DMS79 treated with DMSO at 0.1 percent for 48 hours (cell line): ENCODE measurements at places on chromosomes 5 and 9.
A peak's percentile ranks its signal among the peaks of the same experiment; 100 is the strongest.

DNA sequence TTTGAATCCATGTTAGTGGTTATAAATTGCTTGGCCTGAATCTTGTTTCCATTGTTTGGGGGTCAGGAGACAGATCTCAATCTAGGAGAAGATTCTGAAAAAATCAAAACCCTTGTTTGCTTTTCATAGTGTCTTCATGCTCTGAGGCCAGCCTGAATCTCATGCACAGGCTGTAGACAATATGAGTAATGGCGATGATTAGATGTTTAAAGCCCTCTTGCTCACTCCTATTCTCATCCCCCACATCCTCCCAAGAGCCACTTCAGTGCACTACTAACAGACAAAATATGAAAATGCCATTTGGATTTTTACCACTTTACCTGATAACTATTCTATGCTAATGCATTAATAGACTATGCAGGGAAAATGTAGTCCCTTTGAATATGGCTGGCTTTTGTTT is 129.4 kb downstream of the NUDT12 start:
- DNase-seq = no peak

GRCh38 chr5:78776637-78777036 is 128.1 kb upstream of the LHFPL2 start:
- no peak for DNase-seq

- no peak for DNase-seq
These were observed 256.9 kb downstream of the TRIM32 start for GRCh38 chr9:116943970-116944369.

GRCh38 chr5:15609076-15609725 is 109.2 kb downstream of the FBXL7 start:
- no peak for DNase-seq

DNA sequence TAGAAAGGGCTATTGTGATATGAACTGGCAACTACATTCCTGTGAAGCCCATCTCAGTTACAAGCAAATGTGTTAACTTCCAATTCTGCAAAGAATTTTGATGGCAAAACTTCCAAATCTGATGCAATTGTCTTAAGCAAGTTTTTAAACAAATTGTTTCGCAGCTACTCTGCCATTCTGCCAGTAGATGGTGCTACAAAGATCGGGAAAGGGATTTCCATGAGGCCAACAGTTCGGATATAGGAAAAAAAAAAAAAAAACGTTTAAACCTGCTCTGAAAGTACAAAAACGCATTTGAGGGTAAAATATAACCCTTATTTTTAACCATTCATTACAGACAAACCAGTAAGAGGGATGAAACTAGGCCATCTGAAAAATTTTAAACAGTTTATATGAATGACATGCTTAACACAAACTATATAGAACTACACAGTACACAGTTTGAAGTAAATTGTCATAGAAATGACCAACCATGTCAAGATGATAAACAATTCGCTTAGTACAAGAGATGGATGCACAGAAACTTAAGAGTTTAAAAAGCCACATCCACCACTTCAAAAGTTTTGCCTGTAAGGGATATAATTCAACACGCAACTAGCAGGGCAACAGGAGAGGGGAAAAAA is 2.2 kb downstream of the HNRNPA0 start:
- peak; percentile 3 for DNase-seq
